ENCODE measurements at places on chromosomes 7 and 10.

DNA sequence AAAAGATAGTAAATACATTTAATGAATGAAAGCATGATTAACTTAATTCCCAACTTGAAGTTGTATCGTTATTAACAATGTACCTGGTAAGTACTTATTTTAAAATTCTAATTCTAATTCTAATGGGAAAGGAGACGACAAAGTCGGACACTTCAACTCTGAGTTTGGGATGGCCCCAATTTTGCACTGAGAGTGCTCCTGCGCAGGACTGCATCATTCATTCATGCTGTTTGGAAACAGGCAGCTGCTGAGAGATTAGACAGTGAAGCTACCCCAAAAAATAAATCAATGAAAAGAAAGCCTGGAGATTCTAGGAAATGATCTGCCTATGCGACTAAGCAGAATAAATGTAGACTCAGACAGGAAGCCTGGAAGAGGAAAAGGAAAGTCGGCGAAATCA is 141.7 kb upstream of the VKORC1L1 start:
- no peak for DNase-seq

- DNase-seq: no peak
Measured at GRCh38 chr10:61471491-61471890, 18.3 kb upstream of the TMEM26 start.

- DNase-seq: no peak
Measured at GRCh38 chr7:55019691-55020465, 1.1 kb downstream of the EGFR start.

DNA sequence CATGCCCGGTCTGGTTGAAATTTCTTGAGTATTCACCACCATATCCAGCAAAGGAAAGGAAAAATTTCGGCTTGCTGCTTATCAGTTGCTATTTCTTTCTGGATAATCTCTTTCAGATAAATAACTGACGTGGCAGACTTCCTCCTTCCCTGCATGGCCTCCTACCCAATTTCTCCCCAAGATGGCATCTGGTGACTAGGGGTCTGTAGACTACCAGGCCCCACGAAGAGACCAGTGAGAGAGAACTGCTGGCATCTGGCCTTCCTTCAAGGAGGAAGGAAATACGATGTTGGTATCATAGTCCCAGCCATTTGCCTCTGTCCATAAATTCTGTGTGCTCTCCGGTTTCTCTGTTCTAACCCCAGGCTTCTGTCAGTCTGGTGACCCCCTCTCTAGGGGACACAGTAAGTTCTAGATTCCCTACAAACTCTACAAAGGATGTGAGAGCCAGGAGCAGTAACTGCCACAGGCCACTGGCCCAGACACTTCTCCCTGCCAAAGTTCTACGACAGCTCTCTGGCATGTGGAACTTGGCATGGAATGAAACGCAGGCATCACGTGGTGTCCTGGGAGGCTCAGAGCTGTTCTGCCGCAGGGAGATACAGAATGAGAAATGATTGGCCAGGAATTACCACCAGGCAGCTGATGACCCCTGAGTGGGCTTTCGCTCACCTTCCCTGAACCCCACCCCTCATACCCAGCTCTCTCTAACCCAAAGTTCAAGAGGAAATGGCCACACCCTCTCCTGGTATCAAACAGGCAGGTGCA is 30.0 kb upstream of the MSRB2 start:
- no peak for DNase-seq

DNA sequence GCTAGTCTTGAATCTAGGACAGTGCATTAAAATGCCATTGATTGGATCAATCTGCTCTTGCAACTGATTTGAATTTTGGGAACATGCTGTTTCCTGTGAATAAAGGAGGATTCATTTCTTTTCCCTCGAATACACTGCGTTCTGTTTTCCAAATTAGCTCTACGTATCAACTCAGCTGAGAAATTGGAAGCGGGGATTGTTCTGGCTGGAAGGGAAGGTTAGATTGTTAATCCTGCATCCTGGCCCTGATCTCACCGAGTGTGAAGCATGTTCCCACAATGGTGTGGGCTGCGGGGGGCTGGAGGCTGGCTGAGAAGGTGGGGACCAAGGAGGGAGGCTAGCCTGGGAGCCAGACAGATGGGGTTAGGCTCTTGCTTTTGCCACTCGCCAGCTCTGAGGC is 17.6 kb downstream of the HTRA1 start:
- DNase-seq: no peak

DNA sequence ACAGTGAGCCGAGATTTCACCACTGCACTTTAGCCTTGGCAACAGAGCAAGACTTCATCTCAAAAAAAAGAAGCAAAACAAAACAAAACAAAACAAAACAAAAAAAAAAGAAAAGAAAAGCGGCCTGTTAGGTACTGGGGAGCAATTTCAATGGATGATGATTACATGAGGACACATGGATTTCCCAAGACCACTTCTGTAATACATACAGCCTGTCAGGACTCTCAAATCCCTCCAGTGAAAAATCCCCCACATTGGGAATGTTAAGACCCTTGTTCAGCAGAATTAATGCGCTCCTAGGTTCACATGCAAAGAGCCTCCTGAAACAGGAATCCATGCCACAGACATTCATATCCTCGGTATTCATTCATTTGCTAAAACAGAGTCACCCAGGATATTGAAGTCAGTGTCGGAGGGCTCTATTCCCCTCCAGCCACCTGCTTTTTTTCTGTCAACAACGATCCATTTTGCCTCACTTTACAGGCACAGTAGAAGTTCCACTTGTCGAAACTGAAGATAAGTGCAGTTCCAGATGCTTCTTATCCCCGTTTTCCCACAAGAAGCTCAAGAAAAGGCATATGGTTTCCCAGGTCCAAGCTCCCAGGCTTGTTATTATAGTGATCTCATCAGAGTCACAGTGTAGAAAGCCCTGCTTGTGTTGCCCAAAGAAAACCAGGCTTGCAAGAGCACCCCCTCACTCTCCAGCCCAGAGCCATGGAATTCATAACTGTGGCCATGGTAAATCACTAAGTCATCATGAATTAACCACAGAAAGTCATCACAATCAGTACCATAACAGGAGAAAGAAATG is 20.2 kb downstream of the SLC16A12 start:
- DNase-seq: no peak

GRCh38 chr7:93365341-93365740 is 133.2 kb downstream of the VPS50 start:
- DNase-seq: no peak

Measured in stimulated activated CD8-positive, alpha-beta memory T cell treated with anti-CD3 and anti-CD28 coated beads, Interleukin-7, amount 100 ng/mL, for 1 hour (primary cell).